ENCODE measurements at places on chromosomes 3 and 15.

DNA sequence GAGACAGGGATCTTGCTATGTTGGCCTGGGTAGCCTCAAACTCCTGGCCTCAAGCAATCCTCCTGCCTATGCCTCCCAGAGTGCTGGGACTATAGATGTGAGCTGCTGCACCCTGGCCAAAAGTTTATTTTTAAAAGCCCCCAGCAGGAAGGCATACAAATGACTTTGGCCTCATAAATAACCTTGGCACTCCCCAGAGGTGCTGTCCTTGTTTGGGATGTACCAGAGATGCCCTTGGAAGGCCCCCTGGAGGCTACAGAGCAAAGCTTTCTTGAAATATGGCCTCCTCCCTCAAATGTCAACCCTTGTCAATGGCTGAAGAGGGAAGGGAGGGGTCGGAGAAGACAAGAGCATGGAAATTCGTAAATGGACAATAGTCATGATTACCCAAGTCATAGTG is 14.0 kb upstream of the RTP3 start:
- no peak for DNase-seq

DNA sequence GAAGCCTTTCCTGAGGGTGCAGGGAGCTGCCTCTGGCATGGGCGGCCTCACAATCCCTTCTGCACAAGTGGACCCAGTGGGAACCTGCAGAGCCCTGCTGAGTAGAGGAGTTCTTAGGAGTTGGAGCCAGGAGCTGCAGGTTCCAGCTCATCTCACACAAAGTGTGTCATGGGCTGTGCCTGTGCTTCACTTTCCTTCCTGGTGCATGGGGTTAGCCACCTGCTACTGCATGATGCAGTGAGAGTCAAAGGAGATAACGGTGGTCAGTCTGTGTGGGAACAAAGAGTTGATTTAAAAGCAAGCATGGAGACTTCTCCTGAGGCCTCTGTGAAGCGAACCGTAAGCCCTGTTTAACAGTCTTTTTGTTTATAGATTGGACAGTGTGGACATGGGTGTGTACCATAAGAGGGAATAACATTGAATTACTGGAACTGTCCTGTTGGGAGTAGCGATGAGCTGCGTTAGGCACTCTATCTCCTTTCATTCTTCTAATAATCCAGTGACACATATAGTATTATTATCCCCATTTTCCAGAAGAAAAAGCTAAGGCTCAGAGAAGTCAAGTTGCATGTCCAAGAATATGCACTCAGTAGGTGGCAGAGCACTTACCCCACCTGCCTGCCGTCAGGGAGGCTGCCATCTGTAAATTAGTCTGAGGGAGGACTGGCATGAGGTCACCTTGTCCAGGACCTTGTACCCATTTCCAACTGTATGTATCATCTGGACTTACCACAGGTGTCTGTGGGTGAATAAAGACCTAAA is 68.7 kb upstream of the PRR23C start:
- no peak for DNase-seq

DNA sequence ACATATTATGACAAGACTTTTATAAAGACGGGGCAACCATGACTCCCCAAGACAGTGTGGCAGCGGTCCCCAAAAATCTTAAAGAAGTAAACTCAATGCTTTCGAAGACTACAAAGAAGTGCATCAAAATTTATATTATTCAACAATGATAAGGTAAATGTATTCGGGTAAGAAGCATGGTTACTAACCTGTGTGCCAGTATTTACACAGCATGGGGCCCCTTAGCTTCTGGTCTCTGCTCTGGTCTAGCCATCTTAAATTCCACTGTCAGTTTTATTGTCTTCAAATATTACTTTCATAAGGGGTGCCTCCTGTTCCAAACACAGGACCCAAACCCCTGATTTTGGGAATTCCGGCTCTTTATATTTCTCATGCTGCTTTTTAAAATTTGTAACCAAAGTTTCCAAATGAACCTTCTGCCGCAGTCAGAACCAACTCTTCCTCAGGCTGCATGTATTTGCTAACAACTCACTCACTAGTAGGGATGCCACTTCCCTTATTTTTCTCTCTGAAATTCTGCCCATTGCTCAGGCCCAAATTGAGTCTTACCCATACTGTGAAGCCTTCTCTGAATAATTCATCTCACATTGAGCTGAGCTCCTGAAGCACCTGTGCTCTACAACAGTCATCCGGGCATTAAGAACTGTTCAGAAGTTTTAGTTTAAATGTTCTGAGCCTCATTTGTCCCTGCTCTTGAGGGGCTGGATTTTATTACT is 1.2 kb downstream of the TTC23 start:
- DNase-seq = no peak

GRCh38 chr3:182108371-182108770 is 396.6 kb downstream of the SOX2 start:
- DNase-seq = no peak

DNA sequence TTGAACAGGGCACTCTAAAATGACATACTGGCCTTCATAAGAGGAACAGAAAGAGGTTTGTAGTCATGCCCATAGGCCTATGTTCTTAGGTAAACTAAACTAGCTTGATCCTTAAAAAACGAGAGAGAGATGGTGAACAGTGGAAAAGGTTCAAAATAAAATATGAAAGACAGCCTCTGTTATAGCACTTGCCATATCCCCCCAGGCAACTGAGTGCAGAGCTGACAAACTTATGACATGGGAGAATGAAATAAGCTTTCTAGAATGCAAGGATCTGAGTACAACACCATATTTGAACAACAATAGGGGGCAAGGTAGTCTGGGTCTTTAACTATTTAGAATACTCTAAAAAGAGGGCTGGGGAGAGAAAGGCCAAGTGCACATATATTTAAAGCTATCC is 700.6 kb upstream of the CFAP20DC start:
- DNase-seq = no peak

DNA sequence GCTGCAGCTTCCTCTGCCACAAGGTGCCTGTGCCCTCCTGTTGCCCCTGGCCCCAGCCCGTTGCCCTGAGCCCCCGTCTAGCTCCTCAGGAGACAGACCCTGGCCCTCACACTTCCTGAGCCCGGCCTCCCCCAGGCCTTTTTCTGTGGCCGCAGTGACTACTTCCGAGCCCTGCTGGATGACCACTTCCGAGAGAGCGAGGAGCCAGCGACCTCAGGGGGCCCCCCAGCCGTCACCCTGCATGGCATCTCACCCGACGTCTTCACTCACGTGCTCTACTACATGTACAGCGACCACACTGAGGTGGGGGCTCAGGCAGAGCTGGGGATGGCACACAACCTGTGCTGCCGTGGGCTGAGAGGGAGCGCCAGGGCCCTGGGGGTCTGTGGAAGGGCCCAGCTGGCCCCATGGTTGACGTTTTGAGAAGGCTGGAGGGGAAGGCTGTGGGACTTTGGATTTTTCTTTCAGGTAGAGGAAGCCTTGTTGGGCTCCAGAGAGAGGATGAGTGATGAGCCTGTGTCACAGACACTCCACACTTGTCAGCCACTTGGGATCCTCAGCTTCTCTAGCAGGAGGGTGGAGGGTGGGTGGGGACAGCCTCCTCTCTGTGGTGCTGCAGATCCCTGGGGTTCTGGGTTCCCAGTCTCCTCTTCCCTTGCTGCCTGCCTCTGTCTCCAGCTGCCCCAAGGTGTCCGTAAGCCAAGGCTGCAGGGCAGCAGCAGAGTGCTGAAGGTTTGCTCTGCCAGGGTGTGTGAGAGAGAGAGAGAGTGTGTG is 5.0 kb downstream of the ABTB1 start:
- DNase-seq = no peak

GRCh38 chr3:183493296-183494045 is 62.0 kb downstream of the KLHL6 start:
- DNase-seq = no peak

DNA sequence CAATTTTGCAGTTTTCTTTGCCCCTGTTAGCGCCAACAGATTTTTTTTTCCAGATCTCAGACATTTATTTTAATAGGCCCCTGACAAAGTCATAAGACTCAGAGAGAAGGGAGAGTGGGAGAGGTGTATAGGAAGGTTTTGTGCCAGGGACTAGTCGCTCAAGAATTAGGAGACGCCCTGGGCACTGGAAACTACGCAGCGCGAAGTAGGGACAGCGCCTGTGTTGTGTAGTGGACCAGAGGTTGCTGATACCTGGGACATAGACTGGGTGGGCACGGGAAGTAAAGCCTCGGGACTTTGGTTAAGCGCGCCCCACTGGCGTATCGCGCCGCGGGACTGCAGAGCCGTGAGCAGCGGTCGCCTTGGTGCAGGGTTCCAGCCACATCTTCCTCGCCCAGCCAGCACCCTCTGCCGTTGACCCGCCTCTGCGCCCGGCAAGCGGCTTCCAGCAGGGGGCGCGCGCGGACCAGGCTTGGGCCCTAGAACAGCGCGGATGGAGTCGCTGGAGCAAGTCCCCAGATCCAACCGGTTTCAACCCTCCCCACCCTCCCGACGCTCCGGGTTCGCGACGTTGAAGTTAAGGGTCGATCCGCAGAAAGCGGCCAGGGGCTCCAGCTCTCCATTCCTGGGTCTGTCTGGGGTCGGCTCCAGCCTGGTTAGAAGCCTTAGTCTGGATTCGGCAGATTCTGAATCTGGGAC is 3.0 kb upstream of the ISLR2 start:
- peak; percentile 82 for DNase-seq

GRCh38 chr15:26295336-26296085 is 432.4 kb upstream of the ATP10A start:
- no peak for DNase-seq

GRCh38 chr15:33515121-33515520 is 204.4 kb downstream of the RYR3 start:
- DNase-seq = no peak

DNA sequence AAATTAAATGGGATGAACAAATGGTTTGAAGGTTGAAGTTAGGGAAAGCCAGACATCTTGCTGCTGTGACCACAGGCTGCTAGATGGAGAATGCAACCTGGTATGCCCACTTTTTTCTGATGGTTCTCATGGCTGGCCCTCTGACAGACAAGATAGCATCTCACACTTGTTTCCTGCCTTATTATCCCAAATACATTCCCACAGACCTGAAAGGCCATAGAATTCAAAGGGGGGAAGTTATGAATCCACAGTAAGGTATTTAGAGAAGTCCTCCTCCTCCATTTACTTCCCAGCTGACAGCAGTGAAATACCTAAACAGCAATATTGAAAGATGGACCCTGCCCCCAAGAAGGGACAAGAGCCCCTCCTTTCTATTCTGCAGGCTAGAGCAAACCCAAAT is 32.4 kb downstream of the LEO1 start:
- DNase-seq = no peak

DNA sequence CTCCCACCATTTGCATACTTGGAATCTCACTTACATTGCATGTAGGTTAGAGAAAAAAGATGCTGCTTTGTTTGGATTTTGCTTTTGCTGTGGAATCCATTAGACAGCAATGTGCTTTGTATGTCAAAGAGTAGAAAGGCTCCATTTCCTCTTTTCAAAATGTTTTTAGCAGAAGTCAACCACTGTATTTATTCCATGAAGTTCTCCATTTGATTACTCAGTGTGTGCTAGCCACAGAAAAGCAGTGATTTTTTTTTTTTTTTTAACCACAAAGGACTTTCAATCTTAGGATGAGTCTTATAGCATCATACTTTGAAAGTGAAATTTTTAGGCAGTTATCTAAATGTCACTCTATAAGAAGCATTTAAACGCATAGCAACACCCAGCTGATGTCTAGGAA is 285.0 kb upstream of the ADAMTS9 start:
- no peak for DNase-seq

GRCh38 chr15:68252925-68253534 is 23.5 kb upstream of the CLN6 start:
- DNase-seq = peak; percentile 30

DNA sequence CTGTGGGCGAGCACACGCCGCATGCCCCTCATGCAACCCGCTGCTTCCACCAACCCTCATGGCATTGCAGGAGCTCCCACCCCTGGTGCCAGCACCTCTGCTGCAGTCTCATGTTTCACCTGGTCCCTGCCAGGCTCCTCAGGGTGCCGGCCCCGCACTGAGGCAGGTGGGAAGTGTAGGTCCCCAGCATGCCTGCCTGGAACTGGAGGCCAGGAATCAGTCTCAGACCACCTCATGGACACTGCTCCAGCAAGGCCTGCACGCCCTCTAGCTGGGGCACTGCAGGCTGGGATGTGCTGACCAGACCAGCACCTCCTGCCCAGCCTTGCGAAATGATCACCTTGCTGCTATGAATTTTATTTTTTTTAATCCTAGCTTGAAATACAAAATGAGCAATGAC is 39.1 kb downstream of the OCA2 start:
- DNase-seq = no peak

DNA sequence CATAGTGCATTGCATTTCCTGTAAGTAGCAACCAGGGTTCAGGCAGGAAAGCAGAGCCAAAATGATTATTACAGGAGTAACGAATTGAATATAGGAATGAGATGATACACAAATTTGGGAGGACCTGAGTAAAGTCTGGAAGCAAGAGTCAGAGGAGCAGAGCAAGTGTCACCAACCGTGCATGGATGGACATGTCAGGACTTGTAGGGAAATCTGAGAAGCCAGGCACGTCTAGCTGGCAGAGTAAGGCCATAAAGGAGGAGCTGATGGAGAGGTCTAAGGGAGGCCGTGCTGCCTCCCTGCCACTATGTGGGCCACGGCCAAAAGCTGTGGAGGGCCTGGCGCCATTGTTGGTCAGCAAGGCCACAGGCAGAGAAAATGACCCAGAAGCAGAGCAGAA is 22.4 kb downstream of the GJD2 start:
- DNase-seq = no peak

DNA sequence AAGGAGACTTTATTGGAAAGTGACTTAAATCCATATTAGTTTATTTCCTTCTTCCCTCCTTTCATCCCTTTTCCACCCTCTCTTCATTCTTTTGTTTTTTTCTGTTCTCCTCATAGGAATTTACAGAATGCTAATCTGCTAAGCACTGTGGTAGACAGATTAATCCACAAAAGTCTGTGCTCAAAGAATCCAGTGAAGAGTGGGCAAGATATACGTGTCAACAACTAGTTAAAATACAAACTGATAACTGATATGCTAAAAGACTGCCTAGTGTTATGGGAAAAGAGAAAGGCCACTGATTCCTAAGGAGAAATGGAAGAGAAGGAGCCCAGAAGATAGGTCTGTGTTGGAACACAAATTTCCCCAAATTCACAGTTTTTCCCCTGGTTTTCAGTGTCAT is 202.2 kb downstream of the MBNL1 start:
- no peak for DNase-seq

- DNase-seq = no peak
Measured at GRCh38 chr3:66106788-66107187, 68.1 kb upstream of the MAGI1 start.

- peak; percentile 32 for DNase-seq
Measured at GRCh38 chr15:29045717-29046116, 159.9 kb downstream of the APBA2 start.

- DNase-seq = no peak
Measured at GRCh38 chr15:67835297-67836133, 4.3 kb downstream of the RNU6-1 start.

GRCh38 chr15:34772312-34772711 is 17.5 kb upstream of the GJD2 start:
- no peak for DNase-seq

- DNase-seq = no peak
Measured at GRCh38 chr15:49521802-49522201, 98.8 kb downstream of the FGF7 start.

- DNase-seq = no peak
Measured at GRCh38 chr3:158819282-158819681, 17.4 kb downstream of the MFSD1 start.

- DNase-seq = no peak
Measured at GRCh38 chr15:39730552-39730951, 52.1 kb downstream of the FSIP1 start.
